ENCODE measurements at places on chromosomes 12 and 14.

DNA sequence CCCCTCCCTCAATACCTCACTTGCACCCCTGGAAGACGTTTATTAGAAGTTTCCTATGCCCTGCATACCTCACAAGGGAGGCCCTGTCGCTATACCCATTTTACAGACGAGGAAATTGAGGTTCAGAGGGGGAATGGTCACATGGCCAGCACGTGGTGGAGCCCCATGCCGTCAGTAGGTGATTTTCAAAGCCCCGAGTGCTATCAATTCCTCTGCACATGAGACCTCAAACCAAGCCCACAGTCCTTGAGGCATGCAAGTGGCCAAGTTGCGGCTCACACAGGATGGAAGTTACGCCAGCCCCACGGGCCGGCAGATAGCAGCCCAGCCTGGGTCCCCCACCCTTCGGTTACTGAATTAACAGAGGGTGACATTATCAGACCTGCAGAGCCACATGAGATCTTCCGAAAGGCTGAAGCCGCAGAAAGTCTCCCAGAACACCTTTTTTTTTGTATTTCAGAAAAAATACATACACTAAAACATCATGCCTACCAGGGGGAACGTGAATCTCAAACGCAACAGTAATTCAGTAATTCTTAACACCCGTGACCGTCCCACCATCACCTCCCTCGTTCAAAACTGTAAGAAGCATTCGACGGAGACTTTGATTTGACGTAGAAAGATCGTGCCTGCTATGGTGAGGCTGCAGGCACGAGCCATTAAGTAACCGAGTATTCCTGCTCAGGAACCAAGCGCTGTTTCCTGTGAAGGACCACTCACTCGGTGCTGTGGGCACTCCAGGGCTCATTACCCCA lies 129.0 kb downstream of the RFLNA start:
- no peak for DNase-seq

DNA sequence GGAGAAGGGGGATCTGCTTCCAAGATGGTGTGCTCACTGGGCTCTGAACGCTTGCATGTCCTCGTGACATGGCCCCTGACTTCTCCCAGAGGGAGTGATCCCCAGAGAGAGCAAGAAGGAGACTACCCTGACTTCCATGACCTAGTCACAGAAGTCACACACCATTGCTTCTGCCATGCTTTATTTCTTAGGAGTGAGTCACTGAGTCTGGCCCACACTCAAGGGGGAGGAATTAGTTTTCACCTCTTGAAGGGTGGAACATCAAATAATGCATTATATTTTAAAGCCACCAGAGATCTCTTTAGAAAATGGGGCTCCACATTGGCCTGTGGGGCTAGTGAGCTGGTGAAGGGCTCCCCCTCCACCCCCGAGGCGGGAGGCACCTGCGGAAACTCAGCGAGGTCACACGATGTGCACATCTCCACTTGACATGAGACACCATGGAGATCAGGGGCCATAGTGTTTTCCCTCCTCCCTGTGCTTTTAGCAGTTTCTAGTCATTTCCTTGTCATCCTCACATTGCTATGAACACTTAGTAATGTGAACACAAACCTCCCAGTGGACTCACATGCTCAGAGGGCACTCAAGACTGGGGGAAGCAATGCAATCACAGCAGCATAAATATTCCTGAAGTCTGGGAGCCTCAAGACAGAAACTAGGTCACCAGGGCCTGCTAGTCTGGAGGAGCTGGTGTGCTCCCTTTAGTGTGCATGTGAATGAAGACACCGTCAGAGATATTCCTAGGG lies 87.4 kb upstream of the FZD10 start:
- no peak for DNase-seq

DNA sequence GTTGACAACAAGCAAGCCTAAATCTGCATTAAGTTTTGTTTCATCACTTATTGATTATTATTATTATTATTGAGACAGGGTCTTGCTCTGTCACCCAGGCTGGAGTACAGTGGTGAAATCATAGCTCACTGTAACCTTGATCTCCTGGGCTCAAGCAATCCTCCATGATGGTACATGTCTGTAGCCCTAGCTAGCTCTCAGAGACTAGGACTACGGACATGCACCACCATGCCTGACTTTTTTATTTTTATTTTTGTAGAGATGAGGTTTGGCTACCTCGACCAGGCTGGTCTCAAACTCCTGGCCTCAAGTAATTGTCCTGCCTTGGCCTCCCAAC lies 35.7 kb upstream of the STK38L start:
- DNase-seq, result no peak

GRCh38 chr14:88825078-88825458 lies 617 bp downstream of the TTC8 start:
- no peak for DNase-seq

GRCh38 chr12:62679608-62680007 lies 213.0 kb downstream of the MON2 start:
- DNase-seq, result no peak

- DNase-seq, result peak; percentile 60
Measured at GRCh38 chr14:89899917-89900663, 54.4 kb downstream of the EFCAB11 start.

DNA sequence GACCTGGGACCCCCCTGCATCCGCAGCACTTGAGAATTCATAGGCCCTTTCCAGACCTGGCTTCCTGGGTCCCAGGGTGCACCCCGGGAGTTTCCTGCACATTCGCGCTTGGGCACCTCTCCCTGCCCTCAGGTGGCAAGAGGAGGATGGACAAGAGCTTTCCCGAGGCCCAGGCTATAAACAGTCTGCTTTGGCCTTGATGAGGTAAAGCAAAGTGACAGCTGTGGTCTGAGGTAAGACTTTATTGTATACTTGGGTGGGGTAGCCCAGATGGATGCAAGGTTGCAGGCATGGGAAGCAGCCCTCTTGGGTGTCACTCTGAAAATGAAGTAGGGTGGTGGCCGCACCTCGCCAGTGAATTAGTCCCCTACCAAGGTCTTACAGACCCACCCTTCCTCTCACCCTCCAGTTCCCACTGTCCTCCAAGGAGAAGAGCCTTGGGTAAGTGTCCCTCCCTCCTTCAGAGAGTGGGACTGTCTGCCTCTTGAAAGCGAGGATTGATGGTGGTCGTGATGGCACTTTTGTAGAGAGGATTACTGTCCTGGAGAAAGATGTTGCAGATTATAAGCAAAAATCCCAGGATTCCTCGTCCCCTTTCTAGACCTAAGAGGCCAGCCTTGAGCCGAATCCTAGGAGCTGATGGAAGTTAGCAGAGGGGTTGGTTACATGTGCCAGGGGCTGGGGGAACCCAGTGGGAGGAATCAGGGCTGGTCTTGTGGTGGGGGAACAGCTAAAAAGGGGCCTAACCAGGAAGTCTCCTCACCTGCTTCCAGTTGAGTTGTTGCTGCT lies 10.6 kb upstream of the CSAD start:
- no peak for DNase-seq

- peak; percentile 77 for DNase-seq
Measured at GRCh38 chr14:89027097-89027740, 202.8 kb downstream of the TTC8 start.

GRCh38 chr14:35883677-35884293 lies 57.6 kb downstream of the BRMS1L start:
- DNase-seq, result no peak

DNA sequence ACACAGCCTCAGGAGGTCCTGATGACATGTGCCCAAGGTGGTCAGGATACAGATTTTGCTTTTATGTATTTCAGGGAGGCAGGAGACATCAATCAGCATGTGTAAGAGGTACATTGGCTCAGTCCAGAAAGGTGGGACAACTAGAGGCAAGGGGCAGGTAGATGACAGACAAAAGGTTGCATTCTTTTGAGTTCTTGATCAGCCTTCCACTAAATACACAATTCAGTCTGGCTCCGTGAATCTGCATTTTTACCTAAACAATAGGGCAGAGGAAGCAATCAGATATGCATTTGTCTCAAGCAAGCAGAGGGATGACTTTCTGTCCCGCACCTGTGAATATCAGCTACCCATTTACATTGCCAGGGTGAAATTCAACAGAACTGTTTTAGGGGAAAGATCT lies 178.6 kb downstream of the KSR2 start:
- no peak for DNase-seq

GRCh38 chr14:100581228-100582145 lies 5.7 kb downstream of the BEGAIN start:
- peak; percentile 18 for DNase-seq

GRCh38 chr12:120402217-120402616 lies 33.3 kb upstream of the MSI1 start:
- no peak for DNase-seq

DNA sequence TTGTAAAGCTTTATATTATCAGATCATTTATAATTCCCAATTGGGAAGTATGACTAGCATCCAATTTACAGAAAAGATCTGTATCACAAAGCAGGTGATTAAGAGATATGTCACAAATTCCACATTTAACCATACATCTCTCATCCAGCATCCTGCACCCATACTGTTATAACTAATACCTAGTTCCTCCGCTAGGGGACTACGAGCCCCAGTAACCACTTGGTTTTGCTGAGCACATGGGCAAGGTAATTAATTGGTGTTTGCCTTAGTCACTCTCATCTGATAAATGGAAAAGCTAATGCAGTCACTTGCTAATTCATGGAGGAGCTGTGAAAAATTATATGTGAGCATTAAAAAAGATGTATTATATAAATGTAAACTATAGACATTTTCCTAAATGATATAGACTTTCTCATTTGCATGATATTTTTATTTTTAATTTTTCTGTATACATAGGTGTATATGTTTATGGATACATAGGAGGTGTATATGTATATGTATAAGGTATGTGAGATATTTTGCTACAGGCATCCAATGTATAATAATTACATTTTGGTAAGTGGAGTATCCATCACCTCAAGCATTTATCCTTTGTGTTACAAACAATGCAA lies 1031.8 kb downstream of the GALC start:
- no peak for DNase-seq

DNA sequence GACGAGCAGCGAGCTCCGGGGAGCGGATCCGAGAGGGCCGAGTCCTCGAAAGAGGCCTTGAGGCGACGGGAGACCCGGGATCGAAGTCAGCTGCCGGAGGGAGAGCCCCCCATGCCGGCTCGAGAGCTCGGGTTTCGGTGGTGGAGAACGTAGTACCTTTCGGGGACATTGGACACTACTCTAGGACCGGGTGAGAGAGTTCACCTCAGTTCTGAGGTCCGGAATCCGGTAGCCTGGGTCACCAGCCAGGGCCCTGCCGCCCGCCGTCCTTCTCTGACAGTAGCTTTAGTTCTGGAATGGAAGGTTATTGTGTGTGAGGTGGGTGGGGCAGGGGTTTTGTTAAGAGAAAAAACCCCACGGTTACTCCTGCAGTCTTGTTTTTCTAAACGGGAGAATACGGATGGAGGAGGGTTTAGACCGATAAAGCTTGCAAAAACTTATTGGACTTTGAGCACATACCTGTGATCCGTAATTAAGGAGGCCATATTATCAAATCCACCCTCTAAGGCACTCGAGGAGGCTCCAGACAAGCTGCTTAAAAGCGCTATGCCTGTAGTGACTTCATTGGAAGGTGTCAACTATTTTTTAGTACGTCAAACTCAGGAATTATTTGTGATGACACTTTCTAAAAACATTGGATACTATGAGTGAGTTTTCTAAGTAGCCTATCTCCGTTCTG lies 765 bp downstream of the SCYL2 start:
- DNase-seq, result no peak

GRCh38 chr14:61511558-61511948 lies 183.8 kb upstream of the HIF1A start:
- DNase-seq, result no peak

GRCh38 chr12:68565391-68565903 lies 45.3 kb upstream of the RAP1B start:
- no peak for DNase-seq

DNA sequence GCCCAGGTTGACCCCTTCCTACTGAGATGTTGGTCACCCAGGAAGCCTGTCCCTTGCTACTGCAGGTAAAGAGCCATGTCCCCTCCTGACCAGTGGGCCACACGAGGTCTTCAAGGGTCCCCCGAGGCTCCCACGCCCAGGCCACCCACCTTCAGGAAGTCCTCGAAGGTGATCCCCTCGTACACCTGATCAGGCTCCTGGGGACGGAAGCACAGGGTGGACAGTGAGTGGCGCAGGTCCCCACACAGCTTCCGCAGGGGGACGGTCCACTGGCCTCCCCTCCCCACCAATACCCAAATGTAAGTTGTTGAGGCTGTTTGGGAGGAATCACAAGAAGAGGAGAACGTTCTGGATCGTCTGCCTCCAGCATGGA lies 57.4 kb downstream of the TESC start:
- DNase-seq, result no peak

GRCh38 chr14:68359837-68360552 lies 432.9 kb downstream of the ZFP36L1 start:
- peak; percentile 37 for DNase-seq

GRCh38 chr14:86826661-86827060 lies 1166.3 kb downstream of the GALC start:
- DNase-seq, result no peak

DNA sequence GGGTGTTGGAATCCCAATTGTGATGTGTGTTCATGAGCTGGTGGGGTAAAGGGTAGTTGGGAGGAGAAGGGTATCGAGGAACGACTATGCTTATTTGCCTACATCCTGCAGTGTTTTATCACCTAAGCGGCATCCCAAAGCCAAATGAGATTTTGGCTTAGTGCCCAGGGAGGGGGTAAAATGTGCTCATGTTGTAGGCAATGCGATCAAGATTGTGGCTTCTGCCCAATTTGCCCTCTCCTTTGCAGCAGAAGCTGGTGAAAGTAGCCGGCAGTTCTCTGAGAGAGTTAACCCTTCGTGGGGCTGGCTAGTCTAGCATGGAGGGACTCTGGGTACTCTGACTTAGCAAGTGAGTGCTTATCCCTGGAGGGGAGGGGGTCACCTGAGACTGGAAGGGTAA lies 753 bp downstream of the RPH3A start:
- DNase-seq, result no peak

DNA sequence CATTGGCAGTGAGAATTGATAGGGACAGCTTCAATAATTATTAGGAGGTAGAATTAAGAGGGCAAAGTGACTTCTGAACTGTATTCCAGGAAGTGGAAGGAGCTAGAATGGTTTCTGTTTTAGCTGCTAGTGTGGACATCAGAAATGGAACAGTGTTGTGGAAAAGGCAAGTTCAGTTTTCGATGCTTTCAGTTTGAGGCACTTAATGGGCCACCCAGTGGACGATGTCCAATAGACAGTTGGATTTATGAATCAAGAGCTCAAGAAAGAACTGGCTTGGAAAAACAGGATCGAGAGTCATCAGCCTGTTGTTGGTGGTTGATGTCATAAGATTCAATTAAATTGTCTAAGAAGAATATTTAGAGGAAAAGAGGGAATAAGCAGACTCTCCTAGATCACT lies 136.3 kb downstream of the DYRK2 start:
- DNase-seq, result no peak

DNA sequence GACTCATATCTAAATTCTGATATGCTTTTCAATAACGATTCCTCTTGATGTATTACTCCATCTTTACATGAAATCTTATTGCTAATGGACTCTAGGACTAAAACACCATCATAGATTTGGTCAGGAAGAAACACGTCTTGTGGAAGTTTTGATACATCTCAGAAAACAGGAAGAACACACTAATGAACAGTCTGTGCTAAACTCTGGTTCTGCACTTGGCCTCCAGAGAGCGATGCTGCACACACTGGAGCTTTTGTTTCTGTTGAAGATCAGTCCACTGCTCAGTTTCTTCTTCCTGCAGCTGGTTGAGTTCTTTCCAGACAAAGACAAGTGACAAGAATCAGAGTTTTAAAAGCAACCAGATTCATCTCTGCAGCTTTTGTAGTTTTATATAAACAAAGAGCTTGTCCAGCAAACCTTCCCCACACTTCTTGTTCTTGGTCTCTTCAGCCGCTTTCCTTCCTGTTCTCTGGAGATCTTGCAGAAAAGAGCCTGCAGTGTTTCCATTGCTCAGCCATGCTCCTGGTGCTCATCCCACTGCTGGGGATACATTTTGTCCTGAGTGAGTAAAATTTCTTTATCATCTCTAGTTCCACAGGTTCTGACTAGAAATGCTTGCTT lies 229.1 kb upstream of the OR4E1 start:
- no peak for DNase-seq

GRCh38 chr12:56413392-56413791 lies 35.8 kb downstream of the TIMELESS start:
- peak; percentile 29 for DNase-seq
